NCI-H774 (cell line): ENCODE measurements at places on chromosomes 2 and 18.

DNA sequence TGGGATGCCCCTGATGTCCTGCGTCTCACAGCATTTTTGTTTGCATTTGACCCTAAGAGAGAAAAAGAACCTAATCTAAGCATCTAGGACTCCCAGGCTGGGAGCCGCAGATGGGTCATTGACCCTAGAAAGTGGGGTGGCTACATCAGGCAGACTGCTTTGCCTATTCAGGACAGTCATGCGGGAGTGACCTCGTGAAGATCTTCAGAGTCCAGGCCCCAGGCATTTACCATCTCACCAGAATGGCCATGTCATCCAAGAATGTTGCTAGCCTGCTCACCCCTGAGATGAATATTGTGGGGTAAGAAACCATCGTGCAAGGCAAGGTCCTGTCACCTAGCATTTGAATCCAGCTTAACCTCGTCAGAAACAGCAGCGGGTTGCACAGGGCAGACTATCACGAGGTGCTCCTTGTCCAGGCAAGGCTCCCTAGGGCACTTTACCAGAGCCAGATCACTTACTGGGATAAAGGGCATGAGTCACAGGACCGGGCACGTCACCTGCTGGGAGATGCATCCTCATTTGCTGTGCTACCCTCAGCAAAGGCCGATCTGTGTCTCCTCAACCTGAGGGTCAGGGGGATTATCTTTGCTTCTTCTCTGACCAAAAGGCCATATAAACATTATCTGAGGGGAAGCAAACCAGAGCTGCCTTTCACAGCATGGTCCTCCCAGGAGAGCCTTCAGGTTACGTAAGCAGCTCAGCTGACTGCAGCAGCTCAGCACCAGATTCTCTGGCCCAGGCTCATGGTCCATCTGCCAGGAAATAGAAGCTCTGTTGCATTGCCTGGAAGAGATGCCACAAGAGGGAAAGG lies 162.3 kb downstream of the ACKR3 start:
- no peak for DNase-seq

DNA sequence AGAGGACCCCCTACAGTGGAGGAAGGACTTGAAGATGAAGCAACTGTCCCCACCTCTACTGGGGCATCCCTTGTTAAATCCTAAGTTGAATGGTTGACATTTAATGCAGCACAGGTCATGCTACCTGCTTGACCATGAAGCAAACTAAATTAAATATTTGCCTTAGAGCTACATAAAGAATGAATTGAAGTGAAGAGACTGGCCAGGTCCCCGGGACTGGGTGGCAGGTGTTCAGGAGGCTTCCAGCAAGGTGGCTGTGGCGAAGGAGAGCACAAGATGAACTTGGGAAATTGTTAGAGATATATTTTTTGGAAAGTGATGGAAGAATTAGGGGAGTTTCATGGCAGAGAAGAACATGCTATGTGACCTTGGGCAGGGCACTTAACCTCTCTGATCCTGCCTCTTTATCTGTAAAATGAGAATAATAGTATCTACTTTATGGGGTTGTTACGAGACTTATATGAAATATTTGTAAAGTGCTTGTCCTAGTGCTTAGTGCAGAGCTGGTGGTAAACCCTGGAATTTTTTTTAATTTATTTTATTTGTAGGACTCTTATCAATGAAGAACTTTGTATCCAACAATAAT lies 37.3 kb downstream of the EFR3B start:
- no peak for DNase-seq

DNA sequence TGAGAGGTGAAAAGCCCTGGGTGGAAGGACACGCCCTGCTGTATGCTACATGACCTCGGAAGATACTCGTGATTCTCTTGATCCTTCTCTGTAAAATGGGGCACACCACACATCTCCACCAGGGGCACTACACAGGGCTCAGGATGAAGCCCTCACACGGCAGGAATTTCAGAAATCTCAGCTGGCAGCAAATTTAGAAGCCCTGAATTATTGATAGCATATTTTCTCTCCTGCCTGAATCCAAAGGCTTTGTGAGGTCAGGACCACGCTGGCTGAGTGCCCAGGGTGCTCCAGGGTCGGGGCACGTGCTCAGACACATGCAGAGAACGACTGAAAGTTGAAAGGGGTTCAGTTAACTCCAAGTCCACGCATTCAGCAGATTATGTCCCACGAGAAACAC lies 42.1 kb upstream of the GALR1 start:
- no peak for DNase-seq

GRCh38 chr2:226396541-226396940 lies 403.1 kb downstream of the IRS1 start:
- no peak for DNase-seq

DNA sequence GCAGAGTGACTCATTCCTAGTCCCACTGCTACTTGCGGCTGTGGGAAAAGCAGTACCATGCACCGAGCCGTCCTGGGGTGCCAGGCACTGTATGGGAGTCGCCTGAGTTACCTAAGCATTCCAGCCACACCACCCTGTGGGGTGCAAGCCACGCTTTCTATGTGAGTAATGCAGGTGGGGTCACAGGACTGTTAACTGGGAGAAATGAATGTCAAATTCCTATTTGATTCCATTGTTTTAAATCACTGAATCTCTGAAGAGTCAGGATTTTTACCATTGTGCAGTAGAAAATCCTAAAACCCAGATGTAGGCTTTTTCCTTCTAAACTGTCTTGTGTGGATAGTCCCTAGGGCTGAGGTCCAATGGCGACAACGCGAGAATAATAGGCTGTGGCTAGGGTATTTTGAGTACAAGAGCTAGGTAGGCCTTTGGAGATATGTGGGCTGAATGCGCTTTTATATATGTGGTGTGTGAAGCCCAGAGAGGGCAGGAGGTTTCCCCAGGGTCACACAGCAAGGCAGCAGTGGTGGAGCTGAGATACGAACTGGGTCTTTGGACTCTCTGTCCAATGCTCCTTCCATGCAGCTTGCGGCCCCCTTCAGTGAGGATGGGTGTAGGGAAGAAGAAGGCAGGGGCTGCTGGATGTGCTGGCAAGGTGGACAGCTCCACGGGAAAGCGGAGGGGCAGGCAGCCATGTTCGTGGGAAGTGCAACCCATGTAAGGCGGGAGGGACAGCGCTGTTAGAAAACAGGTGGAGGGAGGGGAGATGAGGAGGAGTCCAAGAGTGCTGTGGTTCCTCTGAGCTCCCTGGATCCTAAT lies 83.2 kb downstream of the DDX1 start:
- no peak for DNase-seq

DNA sequence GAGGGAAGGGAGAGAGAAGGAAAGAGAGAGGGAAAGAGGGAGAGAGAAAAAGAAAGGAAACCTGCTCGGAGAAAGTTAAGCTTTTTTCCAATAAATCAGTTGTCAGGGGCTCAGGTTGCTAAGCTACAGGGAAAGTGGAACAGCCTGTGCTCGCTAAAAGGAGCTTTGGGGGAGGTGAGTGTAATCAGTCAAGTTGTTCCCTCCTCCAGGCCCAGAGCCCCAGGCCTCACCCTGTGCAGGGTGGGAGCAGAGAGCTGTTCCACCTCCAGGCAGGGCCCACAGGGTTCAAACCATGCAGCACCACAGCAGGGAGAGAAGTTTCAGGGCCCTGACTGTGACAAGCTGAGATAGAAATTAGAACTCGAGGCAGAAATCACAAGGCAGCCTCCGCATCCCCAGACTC lies 56.4 kb upstream of the PPP1CB start:
- DNase-seq = no peak

- no peak for DNase-seq
Observed at GRCh38 chr2:98359986-98360385, 13.7 kb downstream of the CNGA3 start.

DNA sequence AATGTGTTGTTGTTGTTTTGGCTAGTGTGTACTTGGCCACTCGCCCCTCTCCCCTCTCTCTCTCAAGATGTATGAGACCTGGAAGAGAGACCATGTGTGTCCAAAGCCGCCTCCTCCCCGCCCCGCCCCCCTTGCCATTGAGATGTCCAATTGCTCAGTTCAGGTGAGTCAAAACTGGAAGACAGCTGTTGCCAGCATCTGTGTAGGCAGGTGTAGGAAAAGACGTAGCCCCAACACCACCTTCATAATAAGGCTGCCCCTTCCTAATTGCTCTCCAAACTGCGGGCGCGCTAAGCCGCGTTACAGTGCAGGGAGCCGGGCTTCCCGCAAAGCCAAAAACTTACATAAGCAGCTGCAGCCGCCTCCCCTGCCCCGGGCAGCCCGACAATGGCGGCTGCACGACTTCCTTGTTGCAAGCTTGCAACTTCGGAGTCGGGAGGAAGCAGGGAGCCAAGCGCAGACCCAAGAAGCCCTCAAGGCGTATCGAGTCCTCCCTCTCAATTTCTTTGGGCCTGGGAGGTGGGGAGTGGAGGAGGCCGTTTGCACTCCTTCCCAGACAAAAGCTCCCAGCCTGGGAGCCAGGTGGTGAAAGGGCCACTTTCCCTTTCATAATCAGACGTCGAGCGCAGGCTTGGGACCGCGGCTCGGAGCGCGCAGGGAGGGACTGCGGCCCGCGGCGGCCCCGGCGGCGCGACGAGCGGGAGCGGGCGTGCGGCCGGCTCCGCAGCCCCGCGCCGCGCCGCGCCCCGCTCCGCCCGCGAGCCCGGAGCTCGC lies 882 bp downstream of the ZBTB14 start:
- DNase-seq = peak; percentile 52

GRCh38 chr18:9066358-9066757 lies 36.1 kb upstream of the NDUFV2 start:
- DNase-seq = no peak

DNA sequence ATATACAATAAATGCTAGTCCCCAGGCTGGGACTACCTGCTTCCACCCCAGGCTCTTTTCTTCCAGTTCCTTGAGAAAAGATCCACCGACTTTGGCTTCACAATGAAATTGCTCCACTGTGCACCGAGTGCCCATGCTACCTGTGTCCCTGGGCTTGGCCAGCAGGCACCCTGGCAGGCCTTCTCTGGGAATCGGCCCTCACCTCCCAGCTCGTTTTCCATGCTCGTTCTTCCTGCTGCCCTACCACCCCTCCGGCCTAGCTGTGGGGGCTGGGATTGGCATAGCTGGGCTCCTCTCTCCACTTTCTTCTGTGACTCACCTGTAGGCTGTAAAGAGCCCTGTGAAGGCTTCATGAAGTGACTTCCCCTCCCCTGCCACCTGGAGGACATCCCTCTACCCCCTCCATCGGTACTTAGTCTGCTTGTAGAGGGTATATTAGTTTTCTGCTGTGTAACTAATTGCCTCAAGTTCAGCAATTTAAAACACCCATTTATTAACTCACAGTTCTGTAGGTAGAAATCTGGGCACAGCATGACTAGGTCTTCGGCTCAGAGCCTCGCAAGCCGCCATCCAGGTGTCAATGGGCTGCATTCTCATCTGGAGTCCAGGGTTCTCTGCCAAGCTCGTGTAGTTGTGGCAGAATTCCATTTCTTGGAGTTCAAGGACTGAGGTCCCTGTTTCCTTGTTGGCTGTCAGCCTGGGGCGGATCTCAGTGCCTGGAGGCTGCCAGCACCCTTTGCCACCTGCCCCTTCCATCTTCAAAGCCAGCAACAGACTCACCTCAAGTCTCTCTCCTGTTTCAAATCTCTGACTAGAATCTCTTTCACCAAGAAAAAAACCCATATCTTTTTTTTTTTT lies 57.6 kb downstream of the DPYSL5 start:
- no peak for DNase-seq

DNA sequence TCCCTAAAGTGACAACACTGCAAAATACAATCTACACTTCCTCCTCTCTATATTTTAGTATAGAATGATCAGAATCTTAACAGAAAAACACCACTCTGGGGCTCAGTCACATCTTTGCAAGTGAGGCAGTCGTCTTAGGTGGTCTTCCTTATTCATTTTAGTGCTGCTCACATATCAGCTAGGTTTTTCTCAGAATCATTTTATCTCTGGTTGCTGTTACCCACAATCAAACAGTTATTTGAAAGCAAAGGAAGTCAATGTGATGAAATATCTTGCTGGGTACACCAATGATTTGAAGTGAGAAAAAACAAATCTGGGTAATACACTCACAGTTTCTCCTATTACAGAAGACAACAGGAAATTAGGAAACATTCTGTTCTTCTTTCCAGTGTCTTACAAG lies 275.2 kb downstream of the DSEL start:
- no peak for DNase-seq

- DNase-seq = no peak
Observed at GRCh38 chr18:56066524-56067213, 478.7 kb upstream of the TCF4 start.

DNA sequence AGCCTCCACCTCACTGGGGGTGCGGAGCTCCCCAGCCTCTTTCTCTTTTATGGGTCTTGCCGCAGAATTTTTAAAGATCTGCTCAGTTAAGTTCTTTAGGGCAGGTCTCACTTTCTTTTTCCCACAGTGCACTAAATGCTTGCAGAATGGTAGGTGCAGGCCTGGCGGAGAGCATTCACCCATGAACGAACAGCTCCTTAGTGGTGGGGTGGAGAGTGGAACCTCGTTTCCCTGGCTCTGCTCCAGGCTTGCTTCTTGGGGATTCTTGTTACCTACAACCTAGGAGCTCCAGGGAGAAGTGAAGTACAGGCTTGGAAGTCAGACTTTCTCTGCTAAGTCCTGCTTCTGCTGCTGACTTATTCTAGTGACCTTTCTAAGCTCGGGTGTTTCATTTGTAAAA lies 70.3 kb upstream of the PXDN start:
- DNase-seq = no peak

DNA sequence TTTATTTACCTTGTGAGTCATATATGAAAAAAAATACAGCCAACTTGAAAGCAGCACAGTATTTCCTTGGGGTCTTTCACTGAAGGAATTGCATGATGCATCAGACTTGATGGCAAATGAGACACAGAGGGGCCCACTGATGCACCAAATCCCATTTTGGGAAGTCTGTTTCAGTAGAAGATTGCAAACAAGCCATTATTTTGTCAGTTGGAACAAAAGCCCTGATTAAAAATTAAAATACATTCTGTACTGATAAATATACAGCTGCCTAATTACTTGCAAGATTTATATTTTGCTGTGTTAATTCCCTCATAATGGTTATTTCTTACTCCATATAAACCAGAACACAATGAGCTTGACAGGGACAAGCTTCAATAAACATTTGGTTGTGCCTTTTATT lies 370.4 kb downstream of the SUCLG1 start:
- DNase-seq = no peak

GRCh38 chr2:33395655-33396249 lies 80.7 kb upstream of the RASGRP3 start:
- no peak for DNase-seq

DNA sequence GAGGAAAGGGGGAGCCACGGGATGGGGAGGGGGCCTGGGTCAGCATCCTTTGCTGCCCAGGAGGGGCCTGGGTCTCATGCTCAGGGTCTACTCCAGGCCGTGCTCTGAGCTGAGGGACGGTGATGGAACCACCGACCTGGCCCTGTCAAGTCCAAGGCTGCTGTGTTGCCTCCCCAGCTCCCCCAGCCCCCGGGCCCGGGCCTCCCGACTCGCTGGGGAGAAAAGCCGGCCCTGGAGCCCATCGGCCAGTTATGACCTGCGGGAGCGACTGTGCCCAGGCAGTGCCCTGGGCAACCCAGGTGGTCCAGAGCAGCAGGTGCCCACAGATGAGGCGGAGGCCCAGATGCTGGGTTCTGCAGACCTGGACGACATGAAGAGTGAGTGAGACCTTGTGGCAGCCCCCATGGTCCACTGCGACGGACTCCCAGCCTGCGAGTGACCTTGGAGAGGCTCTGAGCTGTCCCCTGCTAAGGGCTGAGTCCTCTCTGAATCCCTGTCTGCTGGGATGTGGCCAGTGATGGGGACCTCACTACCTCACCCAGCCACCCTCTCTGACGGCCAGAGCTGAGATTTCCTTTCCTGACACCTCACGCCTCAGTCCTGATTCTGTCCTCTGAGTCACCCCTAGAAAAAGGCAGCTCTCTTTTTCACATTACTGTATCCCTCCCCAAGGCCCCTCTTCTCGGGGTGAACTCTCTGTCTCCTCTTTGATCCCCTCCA lies 2.7 kb downstream of the SLC4A3 start:
- DNase-seq = no peak

- no peak for DNase-seq
Observed at GRCh38 chr2:59584958-59585357, 968.5 kb downstream of the BCL11A start.
